Colonic mucosa (tissue), 4 donors: ENCODE measurements at places on chromosomes 2 and 18. TPM values are rescaled to one million over a fixed set of nuclear protein-coding genes. Genes with fewer than 3 reads are reported as not detected.

ACTG2 gene
- 25.4 TPM for total RNA-seq

KIAA2012 gene
- not detected for total RNA-seq

TMEFF2 gene
- total RNA-seq, result 0.37 TPM

LAMA1 gene
- 24.2 TPM for total RNA-seq

FOXI3 gene
- not detected for total RNA-seq

UGT1A8 gene
- total RNA-seq, result 15.9 TPM

CPLX4 gene
- not detected for total RNA-seq

SMCHD1 gene
- total RNA-seq, result 36.5 TPM

SERPINB10 gene
- not detected for total RNA-seq

LPIN2 gene
- total RNA-seq, result 59.0 TPM

CACNB4 gene
- total RNA-seq, result 0.44 TPM

DLX1 gene
- 0.19 TPM for total RNA-seq

TUBA3E gene
- total RNA-seq, result not detected

MROH2A gene
- total RNA-seq, result not detected

- no peak for DNase-seq
Measured at GRCh38 chr2:196163285-196163684, 8.1 kb downstream of the STK17B start.

DNA sequence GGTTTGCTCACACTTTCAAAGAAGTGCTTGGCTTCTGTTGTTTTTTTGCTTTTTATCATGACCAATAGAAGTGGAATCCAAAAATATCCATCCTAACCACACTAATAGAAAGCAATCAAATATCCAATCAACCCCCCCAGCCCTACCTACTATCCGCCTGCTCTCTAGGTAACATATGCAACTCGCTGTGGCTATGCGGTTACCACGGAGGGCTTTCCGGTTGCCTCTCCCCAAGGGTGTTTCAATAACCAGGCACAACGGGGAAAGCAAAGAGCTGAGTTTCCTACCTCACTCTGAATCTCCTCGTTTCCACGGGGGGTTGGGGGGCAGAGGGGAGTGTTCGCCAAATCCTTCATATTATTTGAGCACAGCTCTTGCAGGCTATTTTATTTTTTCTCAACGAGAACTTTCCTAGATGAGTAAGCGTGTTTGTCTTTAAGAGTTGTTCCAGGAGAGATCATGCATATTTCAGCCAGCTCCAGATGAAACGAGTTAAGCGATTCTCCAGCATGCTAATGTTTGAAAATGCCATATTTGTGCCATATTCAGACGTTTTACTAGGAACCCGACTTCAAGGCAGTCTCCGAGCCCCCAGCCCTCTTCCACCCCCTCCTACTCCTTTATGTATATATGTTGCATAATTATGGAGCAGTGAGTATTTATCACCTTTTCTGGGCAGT lies 30.3 kb downstream of the PAX3 start:
- no peak for DNase-seq

GRCh38 chr2:114729026-114729425 lies 286.6 kb downstream of the DPP10 start:
- no peak for DNase-seq

GRCh38 chr18:7586379-7586778 lies 19.3 kb downstream of the PTPRM start:
- DNase-seq, result no peak

DNA sequence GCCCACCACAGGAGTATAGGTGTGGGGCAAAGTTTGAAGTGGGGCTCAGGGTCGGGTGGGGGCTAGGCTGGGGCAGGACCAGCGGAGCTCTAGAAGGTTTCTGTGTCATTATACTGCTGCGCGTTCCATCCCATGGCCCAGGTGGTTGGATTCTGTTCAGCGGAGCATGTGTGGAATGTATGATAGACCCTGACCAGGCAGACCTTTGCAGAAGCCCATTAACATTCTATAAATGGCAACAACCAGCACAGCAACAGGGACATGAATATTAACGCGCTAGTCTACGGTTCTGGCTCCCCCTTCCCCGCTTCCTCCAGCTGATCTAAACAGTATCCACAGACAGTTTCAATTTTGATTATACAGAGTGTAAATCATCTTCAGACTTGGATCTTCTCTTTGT lies 4.1 kb upstream of the PRKCE start:
- DNase-seq, result no peak

DNA sequence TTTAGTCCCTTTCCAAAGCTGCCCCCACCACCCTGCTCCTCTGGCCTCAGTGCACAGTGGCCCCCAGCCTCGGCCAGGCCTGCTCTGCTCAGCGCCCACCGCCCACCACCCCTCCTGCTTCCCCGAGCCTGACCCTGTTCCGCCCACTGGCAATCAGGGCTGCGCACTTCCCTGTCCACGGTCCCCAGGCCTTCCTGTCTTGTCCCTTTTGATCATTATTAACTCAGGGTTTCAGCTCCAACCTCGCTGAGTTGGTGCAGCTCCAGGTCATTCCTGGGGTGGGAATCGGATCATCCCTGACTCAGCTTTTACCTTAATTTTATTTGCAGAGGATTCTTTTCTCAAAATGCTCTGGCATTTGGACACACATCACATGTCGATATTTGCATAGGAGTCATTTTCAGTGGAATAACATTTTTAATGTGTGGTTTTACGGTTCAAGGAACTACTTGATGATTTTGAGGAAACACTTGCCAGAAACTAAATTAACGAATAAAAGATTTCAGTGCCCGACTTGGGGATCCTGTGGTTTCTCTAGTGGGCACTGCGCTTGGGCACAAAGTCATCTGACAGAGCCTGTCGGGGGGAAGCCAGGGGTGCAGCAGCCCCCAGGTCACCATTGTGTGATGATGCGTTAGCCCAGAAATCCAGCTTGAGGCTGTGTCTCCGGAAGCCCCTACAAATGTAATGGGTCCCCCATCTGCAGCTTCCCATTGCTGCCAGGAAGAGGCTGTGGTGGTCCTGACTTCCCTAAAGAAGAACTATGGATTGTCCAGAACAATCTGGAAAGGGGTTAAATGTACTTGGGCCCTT lies 1.0 kb upstream of the ESPNL start:
- peak; percentile 18 for DNase-seq

DNA sequence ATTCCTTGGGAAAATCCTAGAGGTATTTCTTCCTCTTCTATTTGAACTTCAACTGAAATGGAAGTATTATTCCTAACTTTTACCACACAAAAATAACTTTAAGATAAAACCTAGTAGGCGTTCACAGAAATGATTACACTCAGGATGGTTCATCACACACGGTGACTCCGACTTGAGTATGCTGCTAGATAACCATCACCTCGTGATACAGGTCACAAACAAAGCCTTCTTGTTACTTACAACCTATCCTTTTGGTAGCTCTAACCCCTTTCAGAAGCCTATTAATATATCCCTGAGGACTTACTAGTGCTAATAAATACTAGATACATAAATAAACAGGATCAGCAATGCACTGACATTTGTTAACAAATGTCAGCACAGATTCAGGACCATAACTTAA lies 101.0 kb upstream of the DNER start:
- DNase-seq, result no peak

- DNase-seq, result no peak
Measured at GRCh38 chr2:169573974-169574299, 272 bp upstream of the FASTKD1 start.

GRCh38 chr2:179262077-179262660 lies 2.5 kb downstream of the SESTD1 start:
- DNase-seq, result no peak

GRCh38 chr18:52286675-52287074 lies 53.3 kb upstream of the DCC start:
- no peak for DNase-seq

DNA sequence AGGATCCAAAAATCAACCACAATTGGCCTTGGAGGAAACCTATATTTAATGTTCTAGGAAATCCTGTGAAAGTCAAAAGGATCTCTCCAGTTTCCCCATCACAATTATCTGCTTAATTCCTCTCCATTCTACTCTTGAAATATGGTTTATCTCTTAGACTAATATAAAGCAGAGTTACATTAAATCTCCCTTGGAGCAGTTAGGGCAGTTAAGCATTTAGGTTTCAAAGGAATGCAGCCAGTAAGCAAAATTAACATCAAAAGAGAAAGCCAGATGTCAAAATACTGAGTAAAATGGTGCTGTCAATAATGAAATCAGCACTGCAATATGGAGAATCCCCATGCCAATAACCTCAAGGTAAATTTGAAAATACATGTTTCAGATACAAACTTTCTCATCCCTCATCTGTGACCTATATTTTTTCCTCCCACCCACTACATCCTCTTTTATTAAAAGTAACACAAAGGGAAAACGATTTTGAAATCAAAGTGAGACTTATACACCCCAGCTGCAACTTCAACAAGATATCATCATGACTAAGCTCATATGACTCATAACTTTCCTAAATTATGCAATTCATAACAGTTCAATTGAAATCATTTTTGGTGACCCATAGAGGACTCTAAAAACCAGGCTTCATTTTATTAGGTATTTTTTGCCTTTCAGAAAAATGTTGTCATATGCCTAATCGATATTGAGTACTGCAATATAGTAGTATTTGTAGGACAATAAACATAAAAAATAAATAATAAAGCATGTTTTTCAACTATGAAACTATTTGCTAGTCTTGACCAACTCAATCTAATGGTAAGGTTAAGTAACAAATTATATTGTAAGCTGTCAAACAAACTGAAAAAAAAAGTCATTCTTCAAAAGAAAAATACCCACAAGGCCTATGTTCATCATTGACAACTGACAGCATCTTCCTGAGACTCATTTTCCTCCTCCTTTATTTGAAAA lies 3.1 kb downstream of the ADAM17 start:
- no peak for DNase-seq

DNA sequence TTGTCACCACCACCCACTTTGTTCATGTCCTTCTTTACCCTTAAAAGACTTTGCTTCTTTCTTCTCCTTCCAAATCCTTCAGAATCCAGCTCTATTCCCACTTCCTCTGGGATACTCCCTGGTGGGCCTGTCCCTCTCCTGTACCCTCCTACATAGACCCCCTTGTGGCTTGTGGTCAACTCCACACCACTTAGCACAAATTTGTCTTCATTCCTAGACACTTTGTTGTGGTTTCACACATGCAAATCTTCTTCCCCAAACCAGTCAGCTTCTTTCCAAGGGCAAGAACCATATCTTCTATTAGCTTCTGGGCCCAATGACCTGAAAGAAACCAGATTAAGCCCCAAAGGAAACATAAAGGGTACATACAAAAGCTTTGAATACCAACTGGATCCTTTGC lies 342.4 kb downstream of the TNS1 start:
- DNase-seq, result no peak

GRCh38 chr2:224110811-224111210 lies 71.7 kb upstream of the SERPINE2 start:
- no peak for DNase-seq

GRCh38 chr2:172957734-172958133 lies 117.9 kb upstream of the MAP3K20 start:
- DNase-seq, result no peak

- DNase-seq, result no peak
Measured at GRCh38 chr2:203822240-203822639, 45.3 kb upstream of the CTLA4 start.

- no peak for DNase-seq
Measured at GRCh38 chr2:199064201-199064600, 393.5 kb downstream of the SATB2 start.

- DNase-seq, result no peak
Measured at GRCh38 chr2:220962556-220962955, 609.5 kb downstream of the EPHA4 start.

GRCh38 chr2:60481257-60481656 lies 72.2 kb downstream of the BCL11A start:
- DNase-seq, result peak; percentile 23

DNA sequence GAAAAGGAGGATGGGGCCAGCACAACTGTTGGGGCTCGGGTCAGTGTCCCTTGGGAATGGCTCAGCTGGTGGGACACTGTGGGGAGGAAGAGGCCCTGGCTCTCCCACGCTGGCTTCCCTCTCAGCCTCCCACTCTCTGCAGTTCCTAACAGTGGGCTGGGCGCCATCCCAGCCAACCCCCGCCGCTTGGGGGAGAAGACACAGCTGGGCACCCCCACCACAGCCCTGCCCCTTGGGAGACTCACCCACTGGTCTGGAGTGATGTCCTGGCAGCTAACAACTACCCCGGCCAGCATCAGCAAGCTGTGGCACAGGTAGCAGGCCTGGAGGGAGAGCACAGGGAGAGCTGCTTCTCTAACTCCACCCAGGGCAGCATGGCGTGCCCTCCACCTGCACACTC lies 8.3 kb upstream of the SEMA4C start:
- DNase-seq, result no peak

- DNase-seq, result no peak
Measured at GRCh38 chr2:112980537-112980936, 2.7 kb downstream of the IL36G start.

DNA sequence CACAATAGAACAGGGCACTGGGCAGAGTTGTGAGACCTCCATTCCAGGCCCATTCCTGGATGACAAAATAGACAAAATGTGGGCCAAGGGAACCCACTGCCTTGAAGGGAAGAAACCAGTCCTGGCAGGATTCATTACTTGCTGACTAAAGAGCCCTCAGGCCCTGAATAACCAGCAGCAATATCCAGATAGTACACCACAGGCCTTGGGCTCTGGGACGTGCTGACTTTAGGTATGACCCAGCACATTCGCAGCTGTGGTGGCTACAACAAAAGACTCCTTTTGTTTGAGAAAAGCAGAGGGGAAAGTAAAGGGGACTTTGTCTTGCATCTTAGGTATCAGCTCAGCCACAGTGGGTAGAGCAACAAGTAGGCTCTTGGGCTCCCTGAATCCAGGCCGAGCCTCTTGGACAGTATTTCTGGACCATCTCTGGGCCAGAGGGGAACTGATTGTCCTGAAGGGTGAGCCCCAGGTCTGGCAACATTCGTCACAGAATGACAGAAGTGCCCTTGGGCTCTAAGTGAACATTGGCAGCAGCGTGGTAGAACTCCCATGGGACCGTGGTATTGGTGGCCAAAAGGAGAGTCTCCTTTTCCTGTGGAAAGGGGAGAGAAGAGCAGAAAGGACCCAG lies 89.9 kb upstream of the CD226 start:
- no peak for DNase-seq

- no peak for DNase-seq
Measured at GRCh38 chr2:36626756-36627155, 28.8 kb upstream of the FEZ2 start.
